Prostate gland (tissue), 2 donors: ENCODE measurements at places on chromosomes 7 and 10.

- DNase-seq, result no peak
Measured at GRCh38 chr10:76935941-76936613, 701.5 kb downstream of the KCNMA1 start.

GRCh38 chr7:156988343-156989185, 21.9 kb downstream of the MNX1 start:
- no peak for DNase-seq

GRCh38 chr10:6491841-6492609, 88.1 kb downstream of the PRKCQ start:
- DNase-seq, result no peak

- no peak for DNase-seq
Measured at GRCh38 chr10:131843881-131844284, 56.9 kb upstream of the PPP2R2D start.

- no peak for DNase-seq
Measured at GRCh38 chr7:132428247-132428919, 147.9 kb downstream of the PLXNA4 start.

DNA sequence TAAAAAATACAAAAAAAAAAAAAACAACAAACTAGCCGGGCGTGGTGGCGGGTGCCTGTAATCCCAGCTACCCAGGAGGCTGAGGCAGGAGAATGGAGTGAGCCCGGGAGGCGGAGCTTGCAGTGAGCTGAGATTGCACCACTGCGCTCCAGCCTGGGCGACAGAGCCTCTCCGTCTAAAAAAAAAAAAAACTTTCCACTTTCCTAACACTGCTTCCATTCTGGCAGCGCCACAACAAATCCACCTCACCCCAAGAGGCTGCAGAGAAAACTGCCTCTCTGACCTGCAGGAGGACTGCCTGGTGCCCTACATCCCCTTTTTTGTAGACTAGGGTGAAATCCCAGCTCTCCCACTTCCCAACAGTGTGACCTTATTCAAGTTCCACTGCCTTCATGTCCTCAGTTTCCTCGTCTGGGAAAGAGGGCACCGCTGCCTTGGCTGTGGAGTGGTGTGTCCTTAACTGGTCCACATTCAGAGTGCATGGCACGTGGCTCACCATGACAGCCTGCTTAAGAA, 2.6 kb upstream of the MBL2 start:
- DNase-seq, result no peak

DNA sequence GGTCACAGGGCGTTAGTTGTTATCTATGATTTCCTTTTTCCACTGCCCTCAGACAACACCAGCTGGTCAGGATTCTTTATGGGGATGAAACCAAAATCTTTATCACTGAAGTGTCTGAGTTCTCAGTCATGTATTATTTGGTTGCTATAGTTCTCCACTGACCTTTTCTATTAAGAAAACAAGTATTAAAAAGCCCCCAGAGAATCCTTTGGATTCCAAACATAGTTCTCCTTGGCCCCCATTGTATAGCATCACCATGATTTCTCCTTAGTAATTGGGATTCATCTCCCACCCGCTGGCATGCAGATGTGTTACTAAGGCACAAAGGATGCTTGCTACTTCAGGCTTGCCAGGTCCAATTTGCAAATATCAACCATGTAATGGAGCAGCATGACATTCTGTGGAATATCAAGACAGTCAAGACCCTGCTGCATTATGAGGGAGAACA, 94.3 kb downstream of the IQUB start:
- no peak for DNase-seq

- no peak for DNase-seq
Measured at GRCh38 chr7:128666200-128666599, 5.9 kb upstream of the GARIN1A start.

DNA sequence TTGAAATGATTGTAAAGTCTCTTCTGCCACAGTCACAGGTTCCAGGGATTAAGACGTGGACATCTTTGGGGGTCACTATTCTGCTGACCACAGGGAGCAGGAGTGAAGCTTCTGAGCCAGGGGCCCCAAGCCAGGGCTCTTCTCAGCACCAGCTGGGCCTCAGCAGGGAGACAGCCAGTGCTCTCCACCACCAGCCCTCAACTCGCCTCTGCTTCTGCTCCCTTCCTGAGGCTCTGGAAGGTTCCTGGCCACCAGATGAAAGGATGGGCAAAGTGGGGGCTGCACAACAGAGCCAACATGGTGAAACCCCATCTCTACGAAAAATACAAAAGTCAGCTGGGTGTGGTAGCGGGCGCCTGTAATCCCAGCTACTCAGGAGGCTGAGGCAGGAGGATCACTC, 11.2 kb upstream of the CRYGN start:
- no peak for DNase-seq

DNA sequence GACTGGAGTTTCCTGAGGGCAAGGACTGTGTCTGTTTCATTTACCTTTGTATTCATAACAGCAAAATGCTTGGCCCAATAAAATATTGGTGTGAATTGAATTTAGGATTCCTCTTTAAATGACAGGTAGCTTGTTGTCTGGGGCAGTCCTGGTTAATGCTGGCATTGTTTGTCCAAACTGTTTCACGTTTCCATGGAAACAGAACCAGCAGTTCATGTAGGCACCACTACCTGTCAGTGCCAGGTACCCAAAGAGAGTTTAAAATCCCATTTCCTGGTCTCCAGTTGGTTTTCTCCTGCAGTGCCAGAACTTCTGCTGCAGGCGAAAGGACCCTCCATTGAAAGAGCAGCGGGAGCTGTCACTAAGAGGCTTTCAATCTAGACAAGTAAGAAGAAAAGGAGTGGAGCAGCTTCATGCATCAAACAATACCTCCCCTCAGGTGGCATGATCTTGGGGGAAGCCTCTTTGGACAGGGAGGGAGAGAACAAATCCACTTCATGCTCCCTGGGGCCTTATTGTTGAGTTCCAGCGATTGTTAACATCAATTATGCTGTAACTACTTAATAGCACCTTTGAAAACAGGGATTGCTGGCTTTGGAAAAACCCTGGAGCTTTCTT, 109.6 kb downstream of the KIF20B start:
- DNase-seq, result no peak

- DNase-seq, result no peak
Measured at GRCh38 chr10:110184398-110184797, 23.0 kb upstream of the MXI1 start.

- no peak for DNase-seq
Measured at GRCh38 chr7:138079137-138079536, 2.9 kb downstream of the AKR1D1 start.

GRCh38 chr7:128402356-128402755, 7.4 kb downstream of the IMPDH1 start:
- no peak for DNase-seq

DNA sequence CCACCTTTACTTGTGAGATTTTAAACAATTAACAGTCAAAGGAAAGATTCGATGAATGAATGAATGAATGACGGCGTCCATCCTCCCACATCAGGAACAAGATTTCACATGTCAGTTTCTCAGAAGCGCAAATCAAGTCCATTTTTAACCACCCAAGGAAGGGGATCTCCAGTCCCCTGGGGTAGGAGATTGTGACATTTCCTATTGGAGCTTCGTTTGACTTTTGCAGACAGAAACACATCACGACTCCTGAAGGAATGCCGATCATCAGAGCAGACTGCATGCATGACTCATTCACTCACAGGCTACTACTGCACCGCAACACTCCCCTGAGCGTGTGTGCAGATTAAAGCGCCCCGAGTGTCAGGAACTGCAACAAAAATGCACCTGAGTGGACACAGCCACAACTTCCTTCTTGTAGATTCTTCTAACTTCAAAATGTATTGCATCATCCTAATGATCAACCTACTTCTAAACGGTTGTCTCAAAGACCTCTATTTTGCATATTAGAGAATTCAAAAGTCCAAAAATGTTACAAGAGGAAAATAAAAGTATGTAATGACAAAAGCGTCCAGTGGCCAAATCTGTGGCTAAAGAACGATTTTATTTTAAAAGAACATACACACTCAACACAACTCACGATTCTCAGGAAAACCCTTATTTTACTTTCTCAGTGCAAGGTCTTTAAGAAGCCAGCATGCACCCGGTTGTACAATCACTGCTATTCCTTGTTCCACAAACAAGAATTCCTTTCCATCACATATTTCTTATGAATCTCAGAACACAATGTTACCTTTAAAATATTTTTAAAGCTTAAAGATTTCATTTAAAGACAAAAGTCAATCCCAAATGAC, 172.6 kb downstream of the FAM107B start:
- no peak for DNase-seq

- DNase-seq, result no peak
Measured at GRCh38 chr10:88893611-88894010, 13.6 kb downstream of the STAMBPL1 start.

GRCh38 chr10:97999066-97999922, 31.1 kb downstream of the CRTAC1 start:
- no peak for DNase-seq

GRCh38 chr10:72176701-72177100, 39.1 kb upstream of the ANAPC16 start:
- DNase-seq, result no peak

DNA sequence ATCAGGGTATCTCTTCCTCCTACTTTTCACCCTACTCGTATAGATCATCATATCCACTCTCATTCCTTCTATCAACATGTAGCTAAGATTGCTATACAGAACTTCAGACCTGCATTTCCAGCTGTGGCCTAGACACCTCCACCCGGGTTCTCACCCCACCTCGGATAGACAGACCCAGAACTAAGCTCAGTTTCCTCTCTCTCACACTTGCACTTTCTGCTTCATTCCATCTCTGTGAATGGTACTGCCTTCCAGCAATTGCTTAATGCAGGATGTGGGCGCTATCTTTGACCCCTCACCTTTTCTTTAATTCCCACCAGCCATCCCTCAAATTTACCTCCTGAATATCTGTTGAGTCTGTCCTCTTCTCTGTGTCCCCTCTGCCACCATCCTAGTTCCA, 35.7 kb downstream of the AGK start:
- no peak for DNase-seq

- DNase-seq, result no peak
Measured at GRCh38 chr10:109127363-109127762, 795.9 kb downstream of the XPNPEP1 start.

- DNase-seq, result no peak
Measured at GRCh38 chr10:29914986-29915785, 144.2 kb downstream of the JCAD start.

- no peak for DNase-seq
Measured at GRCh38 chr10:38156416-38157269, 62.5 kb downstream of the ZNF37A start.

GRCh38 chr7:69256634-69257081, 341.6 kb upstream of the AUTS2 start:
- DNase-seq, result no peak

DNA sequence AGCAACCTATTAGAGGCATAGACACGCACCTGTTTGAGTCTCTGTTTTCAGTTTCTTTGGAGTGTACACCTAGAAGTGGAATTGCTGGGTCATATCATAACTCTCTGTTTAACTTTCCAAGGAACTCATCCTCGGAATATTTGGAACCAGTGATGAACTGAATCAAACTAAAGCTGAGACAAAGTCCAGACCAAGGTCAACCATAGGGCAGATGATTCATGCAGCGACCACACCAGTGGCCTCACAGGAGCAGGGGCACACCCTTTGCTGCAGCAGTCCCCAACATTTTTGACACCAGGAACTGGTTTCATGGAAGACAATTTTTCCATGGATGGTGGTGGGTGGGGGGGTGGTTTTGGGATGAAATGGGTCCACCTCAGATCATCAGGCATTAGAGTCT, 4.9 kb upstream of the OPTN start:
- no peak for DNase-seq

DNA sequence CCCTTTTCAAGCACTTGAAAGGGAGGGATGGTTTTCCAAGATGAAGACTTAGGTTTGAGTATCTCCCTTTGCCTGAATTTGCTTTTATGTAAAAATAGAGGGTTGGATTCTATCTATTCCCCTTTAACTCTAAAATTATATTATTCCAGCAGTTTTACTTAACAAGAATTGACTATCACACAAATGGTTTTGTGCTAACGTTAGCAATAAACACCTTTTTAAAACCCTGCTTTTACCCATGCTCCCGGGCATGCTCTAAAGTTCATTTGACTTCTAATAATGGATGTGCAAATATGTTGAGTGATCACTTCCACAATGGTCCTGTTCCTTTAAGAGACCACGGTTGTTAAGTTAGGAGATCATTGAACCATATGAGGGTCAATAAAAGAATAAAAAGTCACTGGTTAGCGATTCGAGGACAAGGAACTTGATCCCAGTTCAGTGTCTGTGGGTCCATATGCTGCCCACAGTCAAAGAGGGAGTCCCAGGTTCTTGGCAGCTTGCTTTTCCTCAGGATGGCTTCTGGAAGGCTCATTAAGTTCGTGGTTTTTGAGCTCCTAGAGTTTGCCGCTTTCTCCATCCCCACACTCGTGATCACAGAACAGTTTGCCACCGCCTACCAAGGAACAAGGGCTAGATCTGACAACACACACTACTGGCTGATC, at the start of gene TMEM236:
Gene TMEM236 (plus strand): TSS at position 421 of the 665 bp plus-strand sequence. CDS start 95 bp downstream, at position 516.
- DNase-seq, result no peak
